ENCODE measurements at places on chromosomes 3 and 15.
A peak's percentile ranks its signal among the peaks of the same experiment; 100 is the strongest.

DNA sequence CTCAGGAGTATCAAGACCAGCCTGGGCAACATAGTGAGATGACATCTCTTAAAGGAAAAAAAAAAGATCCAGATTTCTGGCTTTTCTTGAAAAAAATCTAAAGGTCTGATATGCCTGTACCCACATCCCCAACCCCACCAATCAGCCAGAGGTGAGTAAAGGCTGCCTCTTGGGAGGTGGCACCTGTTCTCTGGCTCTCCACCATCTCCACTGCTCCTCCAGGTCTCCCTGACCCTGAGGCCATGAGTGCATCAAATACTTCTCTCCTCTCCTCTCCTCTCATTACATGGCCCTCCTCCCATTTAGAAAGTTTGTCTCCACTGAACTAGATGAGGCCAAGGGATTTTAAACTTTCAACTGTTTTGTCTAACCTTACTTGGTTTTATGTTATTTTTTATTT, 5.2 kb downstream of the SIAH2 start:
- no peak for DNase-seq

DNA sequence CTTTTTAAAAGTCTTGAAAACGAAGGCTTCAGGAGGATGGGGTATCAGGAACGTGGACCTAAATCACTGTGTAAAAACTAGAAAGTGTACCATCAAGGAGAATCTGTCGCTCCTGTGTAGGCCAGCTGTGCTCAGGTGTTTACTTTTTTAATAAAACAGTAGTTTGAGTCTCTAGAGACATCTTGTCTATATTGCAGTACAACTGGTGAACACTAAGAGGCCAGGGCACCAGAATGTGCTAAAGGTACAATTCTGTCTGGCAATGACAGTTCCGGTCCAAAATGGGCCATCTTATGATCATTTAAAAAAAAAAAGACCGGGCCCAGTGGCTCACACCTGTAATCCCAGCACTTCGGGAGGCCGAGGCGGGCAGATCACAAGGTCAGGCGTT, 61.8 kb upstream of the MCF2L2 start:
- no peak for DNase-seq

DNA sequence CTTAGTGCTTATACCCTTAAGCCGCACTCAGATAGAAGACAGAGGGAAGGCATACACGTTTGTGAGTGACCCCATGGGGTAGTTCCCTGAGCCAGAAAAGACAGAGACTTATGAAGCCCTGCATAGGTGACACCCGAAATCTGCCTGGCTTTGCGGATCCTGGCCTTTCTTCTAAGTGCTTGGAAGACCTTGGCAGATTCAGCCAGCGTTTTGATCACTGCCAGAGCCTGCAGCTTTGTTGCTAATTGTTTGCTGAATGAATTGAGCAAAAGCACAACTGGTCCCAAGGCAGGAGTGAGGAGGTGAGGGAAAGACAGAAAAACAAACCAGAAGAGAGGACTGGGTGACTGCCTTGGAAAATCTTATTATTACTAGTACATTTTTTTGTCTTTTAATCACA, 168.3 kb upstream of the ICE2 start:
- no peak for DNase-seq

- DNase-seq, result no peak
Observed at GRCh38 chr15:51172193-51172592, 77.5 kb upstream of the TNFAIP8L3 start.

GRCh38 chr3:147400111-147400510, 6.2 kb downstream of the ZIC4 start:
- no peak for DNase-seq

DNA sequence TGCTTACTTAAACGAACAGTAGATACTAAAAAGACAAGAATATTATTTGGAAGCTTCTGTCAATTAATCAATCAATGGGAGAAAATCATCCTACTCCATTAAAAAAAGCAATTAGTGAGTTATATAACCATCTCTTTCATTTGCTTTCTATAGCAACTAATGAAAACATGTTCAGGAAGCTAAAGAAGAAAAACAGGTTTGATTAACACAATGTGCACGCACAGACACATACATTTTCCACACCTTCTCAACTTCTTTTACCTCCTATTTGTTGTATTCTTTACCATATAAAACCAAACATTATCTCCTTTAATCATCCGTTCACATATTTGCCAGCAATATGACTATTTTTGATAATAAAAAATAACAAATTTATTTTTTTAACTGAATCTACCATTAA, 111.3 kb downstream of the GBE1 start:
- DNase-seq, result no peak

- peak; percentile 90 for DNase-seq
Observed at GRCh38 chr3:159929171-159930141, 59.2 kb upstream of the IL12A start.

DNA sequence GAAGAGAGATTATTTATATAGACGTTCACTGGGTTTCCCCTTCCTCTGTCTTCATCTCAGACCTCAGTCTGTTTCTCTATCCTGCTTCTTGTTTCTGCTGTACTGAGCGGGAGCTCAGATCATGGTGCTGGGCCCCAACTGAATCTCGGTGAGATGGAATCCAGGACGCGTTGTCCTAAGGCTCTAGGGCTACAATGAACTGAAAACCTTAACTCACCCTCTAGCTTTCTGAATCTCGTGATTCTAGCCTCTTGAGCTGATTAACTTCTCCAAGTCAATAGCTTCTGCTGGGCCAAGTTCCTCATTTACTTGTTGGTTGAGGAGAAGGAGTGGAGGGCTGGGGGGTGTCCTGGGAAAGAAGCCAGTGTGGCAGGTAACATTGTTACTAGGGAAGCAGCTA, 32.7 kb upstream of the MAP3K13 start:
- no peak for DNase-seq

DNA sequence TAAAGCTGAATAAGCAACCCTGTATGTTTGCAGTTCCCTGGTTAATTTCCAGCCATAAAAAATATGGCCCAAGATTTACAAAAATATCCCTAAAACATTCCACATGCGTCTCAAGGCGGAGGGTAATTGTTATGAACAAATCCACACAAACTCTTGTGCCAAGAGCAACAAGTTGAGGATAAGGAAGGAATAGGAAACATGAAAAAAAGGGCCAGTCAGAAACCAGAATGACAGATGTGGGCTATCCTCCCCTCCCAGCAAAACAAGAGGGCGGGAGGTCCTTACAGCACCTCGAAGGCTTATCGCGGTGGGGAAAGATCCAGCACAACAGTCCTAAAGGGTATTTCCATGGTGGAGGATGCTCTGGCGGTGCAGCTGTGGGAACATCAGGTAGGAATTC, 155.6 kb upstream of the HES1 start:
- DNase-seq, result no peak

DNA sequence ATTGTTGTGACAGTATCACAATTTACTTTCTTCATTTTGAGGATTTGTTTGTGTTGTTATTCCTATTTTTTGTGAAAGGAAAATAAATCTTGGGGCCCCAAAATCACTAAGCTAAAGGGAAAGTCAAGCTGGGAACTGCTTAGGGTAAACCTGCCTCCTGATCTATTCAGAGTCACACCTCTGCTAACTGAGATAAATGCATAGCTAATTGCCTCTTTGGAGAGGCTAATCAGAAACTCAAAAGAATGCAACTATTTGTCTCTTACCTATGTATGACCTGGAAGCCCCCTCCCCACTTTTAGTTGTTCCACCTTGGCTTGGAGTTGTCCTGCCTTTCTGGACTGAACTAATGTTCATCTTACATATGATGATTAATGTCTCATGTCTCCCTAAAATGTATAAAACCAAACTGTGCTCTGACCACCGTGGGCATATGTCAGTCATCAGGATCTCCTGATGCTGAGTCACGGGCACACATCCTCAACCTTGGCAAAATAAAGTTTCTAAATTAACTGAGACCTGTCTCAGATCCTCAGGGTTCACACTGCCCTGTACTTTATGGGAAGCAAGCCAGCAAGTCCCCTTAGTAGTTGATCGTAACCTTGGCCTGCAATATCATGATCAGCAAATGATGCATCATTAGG, 523.2 kb upstream of the GOLIM4 start:
- peak; percentile 60 for DNase-seq

- DNase-seq, result no peak
Observed at GRCh38 chr15:29126821-29127461, 142.7 kb downstream of the NSMCE3 start.

GRCh38 chr3:142850395-142851023, 38.4 kb downstream of the PCOLCE2 start:
- DNase-seq, result peak; percentile 97

DNA sequence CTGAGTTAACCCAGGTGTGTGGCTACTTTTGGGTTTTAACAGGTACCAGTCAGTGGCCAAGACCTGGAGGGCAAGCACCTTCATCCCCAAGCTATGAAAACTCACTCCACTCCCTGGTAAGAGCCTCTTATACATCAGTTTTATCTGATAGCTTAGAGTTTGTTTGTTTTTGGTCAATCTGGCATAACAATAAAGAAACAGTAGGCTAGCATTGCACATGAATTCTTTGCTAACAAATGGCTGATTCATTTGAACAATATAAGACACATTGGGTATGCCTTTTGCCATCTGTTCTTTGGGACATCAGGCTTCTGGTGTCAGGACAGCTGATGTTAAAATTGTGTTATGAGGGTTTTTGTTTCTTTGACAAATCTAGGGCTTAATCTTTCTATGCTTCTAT, 125.0 kb upstream of the CGNL1 start:
- DNase-seq, result no peak

GRCh38 chr3:190265126-190265525, 57.1 kb downstream of the CLDN1 start:
- DNase-seq, result no peak

DNA sequence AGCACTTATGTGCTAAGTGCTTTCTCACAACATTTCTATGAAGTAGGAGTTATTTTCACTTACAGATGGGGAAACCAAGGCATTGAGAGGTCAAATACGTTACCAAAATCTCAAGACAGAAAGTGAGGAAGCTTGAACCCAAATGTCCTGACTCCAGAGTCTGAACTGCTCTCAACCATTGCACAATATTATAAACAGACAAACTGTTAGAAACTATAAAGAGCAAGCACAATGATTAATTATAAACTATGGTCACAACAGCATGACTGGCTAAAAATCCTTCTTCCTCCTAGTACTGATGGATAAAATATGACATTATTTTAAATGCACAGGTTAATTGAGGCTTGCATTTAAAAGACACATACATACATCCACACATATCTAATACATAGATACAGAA, 77.9 kb upstream of the ASB14 start:
- DNase-seq, result no peak

GRCh38 chr3:157418104-157418503, 18.5 kb upstream of the PTX3 start:
- peak; percentile 90 for DNase-seq

- DNase-seq, result peak; percentile 24
Observed at GRCh38 chr3:166560253-166560652, 723.0 kb upstream of the BCHE start.

DNA sequence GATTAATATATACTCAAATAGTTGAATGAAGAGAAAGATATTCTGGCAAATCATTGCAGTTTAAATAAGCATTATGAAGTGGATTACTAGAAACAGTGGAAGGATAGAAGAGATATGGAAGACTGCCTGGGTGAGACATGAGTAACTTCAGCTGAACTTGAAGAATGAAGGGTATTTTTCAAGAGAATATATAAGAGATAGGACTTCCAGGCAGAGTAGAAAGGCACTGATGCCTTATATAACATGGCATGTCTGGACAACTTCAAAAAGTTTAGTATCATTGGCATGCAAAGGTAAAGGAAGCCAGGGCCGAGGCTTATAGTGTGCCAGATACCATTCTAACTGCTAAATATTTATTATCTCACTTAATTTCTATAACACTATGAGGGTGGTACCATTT, 126.5 kb upstream of the SLC7A14 start:
- no peak for DNase-seq

DNA sequence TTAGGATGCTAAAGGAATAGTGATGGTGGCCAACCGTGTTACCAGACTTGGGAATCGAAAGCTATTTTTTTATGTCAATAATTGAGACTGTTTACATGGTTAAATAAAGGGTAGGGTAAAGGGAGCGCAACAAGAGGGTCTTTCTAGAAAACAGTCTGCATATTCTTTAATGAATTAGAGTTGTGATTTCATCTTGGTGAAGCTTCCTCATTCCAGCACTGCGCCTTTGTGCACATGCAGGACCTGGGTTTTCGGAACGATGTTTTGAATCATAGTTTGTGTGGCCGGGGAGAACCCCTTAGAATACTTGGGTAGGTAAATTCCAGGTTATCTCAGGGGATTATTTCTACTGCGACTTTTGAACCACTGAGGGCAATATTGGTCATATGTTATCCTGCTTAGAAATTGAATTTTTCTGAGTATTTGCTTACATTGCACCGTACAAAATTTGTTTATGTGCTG, 1.3 kb downstream of the PIK3CA start:
- no peak for DNase-seq

DNA sequence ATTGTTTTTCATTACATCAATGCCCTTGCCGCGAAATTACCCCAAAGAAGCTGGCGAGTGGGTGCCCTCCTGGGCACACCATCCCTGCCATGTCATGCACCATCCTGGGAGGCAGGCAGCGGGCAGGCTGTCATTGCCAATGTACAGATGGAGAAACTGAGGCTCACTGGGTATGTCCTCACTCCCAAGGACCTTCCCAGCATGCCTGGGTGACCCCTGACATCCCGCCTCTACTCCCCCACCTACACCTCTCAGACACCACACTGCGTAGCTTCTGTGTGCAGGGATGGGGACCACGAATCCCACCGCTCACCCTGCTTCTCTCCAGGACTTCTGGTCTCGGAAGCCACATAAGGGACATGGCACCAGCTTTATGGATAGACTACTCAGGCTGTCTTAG, 41.0 kb upstream of the SLC41A3 start:
- DNase-seq, result no peak

- no peak for DNase-seq
Observed at GRCh38 chr15:74121039-74121438, 9.3 kb upstream of the ISLR2 start.

GRCh38 chr3:67781218-67781617, 126.8 kb upstream of the SUCLG2 start:
- no peak for DNase-seq
